Fibroblast of skin of abdomen (primary cell): ENCODE measurements at places on chromosomes 11 and 22.

DNA sequence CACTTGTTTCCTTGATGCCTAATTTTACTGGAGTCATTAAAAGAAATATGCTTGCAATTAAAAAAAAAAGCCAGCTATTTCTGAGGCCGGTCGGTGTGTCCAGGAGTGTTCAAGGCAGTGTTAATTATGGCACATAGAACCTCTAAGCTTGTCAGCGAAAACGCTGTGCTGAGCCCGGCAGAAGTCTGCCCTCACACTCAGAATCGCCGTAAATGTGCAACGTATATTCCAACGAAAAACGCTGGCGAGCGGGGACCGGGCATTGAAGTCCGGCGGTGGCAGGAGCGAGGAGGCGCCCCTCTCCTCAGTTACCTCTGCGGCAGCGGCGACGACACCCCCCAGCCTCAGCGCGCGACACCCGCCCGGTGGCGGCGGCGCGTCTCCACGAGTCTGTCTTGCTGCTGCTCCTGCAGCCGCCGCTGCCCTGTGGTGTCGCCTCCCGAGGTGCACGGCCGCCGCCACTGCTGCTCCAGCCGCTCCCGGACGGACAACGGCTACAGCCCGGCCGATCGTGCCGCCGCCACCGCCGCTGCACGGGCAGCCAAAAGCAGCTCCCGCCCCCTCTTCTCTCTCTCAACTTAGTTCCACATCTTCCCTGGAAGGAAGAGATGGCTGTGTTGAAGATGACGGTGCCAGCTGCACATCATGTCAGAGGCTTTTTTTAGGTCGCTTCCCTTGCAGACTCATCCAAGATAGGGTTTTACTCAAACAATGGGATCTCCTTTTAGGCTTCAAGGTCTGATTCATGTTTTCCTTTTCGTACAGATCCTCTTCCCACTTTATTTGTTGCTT lies 56.0 kb downstream of the JAM3 start:
- DNase-seq = no peak

DNA sequence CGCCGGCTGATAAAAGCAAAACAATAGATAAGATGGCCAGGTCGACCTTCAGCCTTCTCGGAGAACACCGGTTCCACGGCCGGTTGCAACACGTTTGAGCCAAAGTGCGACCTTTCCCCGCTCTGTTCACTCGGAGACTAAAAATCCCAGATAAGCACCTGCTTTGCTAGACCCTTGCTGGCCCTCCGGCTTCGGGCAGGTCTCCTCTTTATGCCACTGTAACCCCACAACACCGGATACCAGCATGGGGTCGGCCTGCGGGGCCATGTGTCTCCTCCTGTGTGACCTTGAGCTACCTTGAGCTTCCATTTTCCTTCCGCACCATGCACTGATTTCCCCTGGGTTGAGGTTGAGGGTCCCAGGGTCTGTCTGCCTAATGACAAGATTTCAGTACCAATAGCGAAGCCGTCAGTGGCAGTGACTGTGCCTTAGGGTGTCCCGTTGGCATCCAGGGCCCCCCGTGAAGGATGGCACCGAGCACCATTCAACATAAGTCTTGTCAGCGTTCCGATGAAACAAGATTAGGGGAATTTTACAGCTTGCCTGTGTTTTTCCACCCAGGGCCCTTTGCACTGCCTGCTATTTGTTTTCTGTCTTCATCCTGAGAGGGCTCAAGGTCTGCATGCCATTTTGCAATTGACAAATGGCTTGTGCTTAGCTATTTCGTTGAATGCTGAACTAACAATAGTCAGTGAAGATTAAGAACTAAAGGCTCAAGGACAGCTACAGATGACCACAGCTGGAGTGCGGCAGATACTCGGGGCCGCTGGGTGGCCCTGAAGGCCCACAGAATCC lies 118.6 kb downstream of the KCNQ1 start:
- no peak for DNase-seq

- no peak for DNase-seq
These were observed 24.9 kb downstream of the CDKN1C start for GRCh38 chr11:2860636-2861035.

- DNase-seq = no peak
These were observed 1.9 kb downstream of the EHBP1L1 start for GRCh38 chr11:65577756-65578109.
